NCI-H460 (cell line): ENCODE measurements at places on chromosomes 11 and 22. TPM values are rescaled to one million over a fixed set of nuclear protein-coding genes. Genes with fewer than 3 reads are reported as not detected.

Gene TIGD3
- 0.25 and 0.26 TPM in 2 replicates for total RNA-seq

Gene APOL4
- total RNA-seq = not detected in 2 replicates

Gene DRD2
- total RNA-seq = not detected in 2 replicates

Gene PYGM
- 0.54 TPM in 1 of 2 replicates, not detected in the other for total RNA-seq

Gene IRF7
- total RNA-seq = 3.8 and 5.0 TPM in 2 replicates

Gene RNF169
- 11.1 and 12.3 TPM in 2 replicates for total RNA-seq

Gene C1QTNF4
- total RNA-seq = not detected in 2 replicates

Gene ST14
- total RNA-seq = not detected in 2 replicates
